ENCODE measurements at places on chromosomes 12 and 14.

DNA sequence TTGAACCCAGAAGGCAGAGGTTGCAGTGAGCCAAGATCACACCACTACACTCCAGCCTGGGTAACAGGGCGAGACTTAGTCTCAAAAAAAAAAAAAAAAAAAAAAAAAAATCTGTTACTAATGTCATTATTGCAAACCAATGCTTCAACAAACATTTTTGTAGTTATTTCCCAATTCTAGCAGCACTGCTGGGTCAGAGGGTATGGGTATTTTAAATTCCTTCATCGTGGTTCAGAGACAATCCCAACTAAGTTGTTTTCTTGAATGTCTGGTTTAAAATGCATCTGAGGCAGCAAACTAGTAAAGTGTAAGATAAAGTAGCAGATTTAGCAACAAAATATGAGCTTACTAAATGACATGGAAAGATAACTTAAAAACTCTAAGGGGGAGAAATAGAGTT lies 65.6 kb downstream of the FERMT2 start:
- no peak for DNase-seq

GRCh38 chr14:37399517-37399916 lies 195.5 kb downstream of the FOXA1 start:
- no peak for DNase-seq

DNA sequence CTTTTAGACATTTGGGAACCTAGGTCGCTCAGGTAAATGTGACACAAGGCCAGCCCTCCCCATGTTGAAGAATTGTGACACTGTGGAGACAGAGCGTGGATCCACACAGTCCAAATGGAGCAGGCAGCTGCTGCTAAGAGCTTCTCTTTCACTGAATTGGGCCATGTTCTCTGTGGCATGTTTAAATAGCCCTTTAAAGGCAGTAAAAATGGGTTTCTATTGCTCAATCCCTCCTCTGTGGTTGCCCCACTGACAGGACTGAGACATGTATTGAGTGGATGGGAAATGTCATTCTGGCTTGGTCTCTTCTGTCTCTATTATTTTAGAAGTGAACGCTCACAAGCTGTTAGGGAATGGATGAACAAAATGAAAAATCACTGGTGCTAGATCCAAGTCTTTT lies 84.0 kb upstream of the PRICKLE1 start:
- DNase-seq, result no peak

DNA sequence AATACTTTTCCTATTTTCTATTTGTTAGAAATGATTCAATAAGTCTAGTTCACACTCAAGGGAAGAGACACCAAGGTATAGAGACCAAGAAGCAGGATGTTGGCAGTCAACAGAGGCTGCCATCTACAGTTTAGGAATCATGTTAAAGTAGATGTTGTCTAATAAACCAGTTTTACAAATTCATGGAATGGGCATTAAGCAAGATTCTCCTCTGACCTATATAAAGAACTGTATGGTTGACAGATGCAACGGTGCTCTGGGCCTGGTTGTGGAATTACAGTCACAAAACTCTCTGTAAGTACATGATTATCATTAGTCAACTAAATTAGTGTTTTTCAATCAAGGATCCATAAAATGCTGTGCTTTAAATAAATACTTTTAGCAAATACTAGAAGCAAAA lies 475.1 kb downstream of the NAV3 start:
- no peak for DNase-seq

GRCh38 chr12:102504280-102504679 lies 23.9 kb upstream of the IGF1 start:
- no peak for DNase-seq

DNA sequence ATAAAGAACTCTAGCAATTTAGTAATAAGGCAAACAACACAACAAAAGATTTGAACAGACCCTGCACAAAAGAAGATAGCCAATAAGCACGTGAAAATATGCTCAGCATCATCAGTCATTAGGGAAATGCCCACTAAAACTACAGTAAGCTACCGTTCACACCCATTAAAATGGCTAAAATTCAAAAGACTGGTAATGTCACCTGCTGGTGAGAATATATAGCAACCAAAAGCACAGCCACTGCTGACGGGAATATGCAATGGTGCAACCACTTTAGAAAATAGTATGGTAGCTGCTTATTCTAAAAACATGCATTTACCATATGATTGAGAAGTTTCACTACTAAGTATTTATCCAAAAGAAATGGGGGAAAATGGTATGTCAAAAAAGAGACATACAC lies 74.9 kb downstream of the DPF3 start:
- DNase-seq, result no peak

- no peak for DNase-seq
Observed at GRCh38 chr12:25256005-25256404, 5.3 kb upstream of the KRAS start.

- no peak for DNase-seq
Observed at GRCh38 chr14:34235643-34236300, 226.3 kb downstream of the SPTSSA start.

- no peak for DNase-seq
Observed at GRCh38 chr14:23174296-23175184, 8.9 kb downstream of the SLC7A8 start.

GRCh38 chr12:123468786-123469185 lies 10.8 kb downstream of the SNRNP35 start:
- DNase-seq, result no peak

DNA sequence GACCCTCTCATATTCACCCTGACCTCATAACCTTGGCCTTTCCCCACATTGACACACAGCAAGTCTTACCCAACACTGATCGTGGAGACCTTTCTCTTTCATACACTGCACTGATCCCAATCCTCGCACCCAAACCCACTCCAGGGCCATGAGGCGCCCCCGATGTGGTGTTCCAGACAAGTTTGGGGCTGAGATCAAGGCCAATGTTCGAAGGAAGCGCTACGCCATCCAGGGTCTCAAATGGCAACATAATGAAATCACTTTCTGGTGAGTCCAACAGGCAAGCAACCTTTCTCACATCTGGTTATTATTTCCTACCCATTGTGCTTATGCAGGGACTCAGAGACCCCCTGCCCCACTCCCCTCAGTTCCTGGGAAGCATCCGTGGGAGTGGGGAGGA lies 5.4 kb downstream of the MMP14 start:
- DNase-seq, result no peak

GRCh38 chr14:56933446-56933845 lies 123.2 kb upstream of the OTX2 start:
- DNase-seq, result no peak

GRCh38 chr12:92518071-92518470 lies 184.7 kb upstream of the PLEKHG7 start:
- no peak for DNase-seq

- no peak for DNase-seq
Observed at GRCh38 chr14:45757655-45758054, 504.7 kb upstream of the MIS18BP1 start.

- no peak for DNase-seq
Observed at GRCh38 chr14:76421662-76422061, 45.7 kb downstream of the ESRRB start.

DNA sequence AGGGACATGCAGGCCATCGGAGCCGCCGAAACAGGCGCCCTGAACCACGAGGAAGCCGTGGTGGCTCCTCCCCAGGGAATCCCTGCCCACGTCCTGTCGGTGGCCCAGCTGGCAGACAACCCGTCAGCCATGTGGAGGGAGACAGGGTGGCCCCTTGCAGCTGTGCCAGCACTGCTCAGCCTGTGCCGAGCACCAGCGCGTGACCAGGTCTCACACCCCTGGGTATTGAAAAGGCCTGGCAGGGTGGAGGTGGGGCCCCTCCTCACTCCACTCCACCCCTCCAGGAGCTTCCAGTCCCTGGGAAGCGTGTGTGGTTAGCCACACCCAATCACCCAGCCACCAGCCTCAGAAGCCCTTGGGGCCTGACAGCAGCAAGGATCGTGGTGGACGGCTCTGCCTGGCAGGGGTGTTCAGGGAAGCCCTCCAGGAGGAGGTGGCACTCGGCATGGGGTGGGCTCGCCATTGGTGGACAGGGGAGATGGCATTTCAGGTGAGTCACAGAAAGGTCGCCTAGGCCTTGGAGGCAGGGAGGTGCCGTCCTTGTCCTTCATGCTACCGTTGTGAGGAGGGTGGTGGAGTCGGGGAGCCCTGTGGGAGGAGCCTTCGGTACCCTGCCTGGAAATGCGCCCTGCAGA lies 12.3 kb upstream of the DLK1 start:
- DNase-seq, result no peak

DNA sequence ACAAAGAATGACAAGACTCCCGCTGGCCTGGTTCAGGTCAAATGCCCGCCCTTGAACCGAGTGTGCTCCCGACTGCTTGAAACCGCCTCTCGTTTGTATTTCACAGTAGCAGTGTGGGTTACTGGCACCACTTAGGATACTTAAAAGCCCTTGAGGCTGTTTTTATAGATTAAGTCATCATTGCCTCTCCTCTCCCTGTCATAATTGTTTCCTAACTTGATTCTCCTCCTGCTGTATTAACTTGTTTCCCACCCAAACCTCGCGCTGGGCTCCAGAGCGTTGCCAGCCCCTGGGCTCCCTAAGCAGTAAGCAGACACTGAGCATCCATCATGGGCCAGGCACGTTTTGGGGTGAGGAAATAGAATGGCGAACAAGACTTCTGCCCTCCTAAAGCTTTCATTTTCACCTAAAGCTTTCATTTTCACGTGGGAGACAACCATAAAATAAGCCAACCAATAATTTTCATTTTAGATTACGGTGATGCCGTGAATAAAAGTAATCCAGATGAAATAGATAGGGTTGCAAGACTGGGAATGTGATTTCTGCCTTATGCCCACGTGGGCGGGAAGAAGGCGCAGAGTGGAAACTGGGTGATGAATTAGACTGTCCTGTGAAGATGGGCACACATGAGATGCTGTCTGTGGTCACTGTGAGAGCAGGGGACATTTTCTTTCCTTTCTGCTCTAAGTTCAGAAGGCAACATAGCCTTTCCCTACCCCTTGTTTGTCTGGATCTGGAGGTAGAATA lies 97.5 kb downstream of the PPP2R5C start:
- DNase-seq, result no peak

- no peak for DNase-seq
Observed at GRCh38 chr12:132227782-132228475, 83.7 kb downstream of the NOC4L start.

DNA sequence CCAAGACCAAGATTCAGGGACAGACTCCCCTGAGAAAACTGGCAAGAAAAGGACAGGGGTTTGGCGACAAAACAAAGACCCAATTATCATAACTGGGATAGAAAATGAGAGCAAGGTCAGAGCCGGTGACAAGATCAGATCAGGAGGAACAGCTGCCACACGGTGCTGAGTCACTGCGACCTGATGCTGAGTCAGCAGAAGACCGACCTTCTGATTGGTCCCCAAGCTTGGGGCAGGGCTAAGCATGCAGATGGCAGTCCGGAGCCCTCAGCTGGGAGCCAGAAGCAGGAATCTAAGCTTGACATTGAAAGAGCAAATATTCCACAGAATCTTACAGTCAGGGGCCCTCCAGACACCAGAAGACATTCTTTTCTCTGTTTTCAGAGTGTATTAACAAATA lies 19.1 kb upstream of the ARMH4 start:
- peak; percentile 17 for DNase-seq

- DNase-seq, result no peak
Observed at GRCh38 chr12:55258303-55258702, 13.9 kb downstream of the OR6C74 start.

DNA sequence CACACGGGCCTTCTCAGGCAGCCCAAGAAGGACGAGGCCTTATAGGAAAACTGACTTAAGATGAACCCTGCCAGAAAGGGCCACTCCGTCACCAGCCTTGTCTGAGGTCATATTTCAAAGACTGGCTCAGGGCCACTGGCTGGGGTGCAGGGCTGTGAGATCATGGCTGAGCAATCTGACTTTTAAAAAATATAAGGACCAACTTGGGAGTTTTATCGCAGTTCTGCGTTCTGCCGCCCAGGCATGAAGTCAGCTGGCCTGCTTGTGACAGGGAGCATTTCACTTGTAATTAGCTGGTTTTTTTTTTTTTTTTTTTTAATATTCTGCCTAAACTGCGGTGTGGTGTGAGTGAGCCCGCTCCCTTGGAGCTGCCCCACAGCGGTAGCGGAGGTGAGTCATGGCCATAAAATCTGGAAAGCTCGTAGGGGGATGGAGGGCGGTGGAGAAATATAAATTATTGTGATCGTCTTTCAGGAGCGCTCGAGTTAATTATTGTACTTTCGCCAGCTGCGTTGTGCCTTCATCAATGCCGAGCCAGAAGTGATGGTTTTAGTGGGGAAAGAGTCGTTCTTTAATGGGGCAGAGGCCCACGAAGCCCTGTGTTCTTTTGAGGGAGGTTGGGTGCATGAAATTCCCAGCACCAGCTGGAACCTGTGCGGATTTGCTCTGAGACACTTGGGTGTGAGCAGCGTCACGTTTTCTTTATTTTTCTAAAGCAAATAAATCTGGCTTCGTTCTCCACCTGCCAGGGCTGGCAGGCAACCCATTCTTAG lies 231.9 kb downstream of the C12orf75 start:
- no peak for DNase-seq

DNA sequence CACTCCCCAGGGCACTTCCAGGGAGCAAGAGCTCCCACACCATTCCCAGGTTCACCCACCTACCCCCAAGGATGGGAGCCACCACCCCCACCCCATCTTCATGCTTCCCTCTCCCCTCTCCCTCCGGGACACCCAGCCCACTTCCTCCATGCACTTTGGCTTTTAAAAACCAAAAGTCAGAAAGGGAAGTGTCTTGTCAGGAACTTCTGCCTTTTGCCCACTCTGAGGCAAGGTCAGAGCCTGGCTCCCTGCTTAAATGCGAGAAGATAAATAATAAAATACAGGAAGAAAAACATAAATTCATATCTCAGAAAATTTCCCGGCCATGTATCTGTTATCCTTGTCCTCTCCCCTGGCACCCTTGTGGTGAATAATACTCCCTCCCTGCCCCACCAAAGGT lies 81.6 kb downstream of the PTGER2 start:
- no peak for DNase-seq

- no peak for DNase-seq
Observed at GRCh38 chr12:4196805-4197420, 76.6 kb upstream of the CCND2 start.

- no peak for DNase-seq
Observed at GRCh38 chr12:57097554-57097835, 8.6 kb downstream of the NAB2 start.

GRCh38 chr14:104219731-104220214 lies 81.4 kb downstream of the KIF26A start:
- no peak for DNase-seq

DNA sequence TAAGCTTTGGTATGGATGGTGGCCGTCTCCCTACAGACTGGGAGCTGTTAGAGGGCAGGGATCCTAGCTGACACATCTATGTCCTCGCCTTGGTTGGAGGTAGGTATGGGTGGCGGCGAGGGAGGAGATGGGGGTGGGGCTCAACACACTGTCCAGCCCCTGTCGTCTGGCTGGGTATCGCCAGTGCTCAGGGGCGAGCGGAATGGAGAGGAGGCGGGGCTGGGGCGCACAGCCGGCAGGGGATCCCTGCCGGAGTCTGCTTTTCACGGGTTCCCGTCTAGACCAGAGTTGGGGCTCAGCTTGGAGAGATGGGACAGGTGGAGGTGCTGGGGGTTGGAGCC lies 16.1 kb downstream of the TAMALIN start:
- no peak for DNase-seq

DNA sequence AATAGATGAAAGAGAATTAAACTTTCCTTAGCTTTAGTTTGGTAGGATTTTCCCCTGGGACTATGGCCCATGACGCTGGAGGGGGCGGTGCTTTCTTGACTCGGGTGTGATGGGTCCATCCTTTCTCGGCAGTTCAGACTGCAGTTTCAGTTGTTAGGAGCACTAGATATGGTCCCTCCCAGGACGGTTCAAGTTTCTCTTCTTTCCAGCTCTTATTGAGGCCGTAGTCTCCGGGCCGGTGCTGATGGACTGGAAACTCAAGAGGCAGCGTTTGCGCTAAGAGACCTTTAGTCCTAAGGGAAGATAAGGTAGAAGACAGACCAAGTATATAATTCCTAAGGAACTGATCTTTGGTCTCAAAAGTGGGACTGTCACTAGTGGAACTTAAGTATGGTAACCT lies 111.2 kb downstream of the RIN3 start:
- no peak for DNase-seq
